RKO (cell line): ENCODE measurements at places on chromosomes 6 and 20.

DNA sequence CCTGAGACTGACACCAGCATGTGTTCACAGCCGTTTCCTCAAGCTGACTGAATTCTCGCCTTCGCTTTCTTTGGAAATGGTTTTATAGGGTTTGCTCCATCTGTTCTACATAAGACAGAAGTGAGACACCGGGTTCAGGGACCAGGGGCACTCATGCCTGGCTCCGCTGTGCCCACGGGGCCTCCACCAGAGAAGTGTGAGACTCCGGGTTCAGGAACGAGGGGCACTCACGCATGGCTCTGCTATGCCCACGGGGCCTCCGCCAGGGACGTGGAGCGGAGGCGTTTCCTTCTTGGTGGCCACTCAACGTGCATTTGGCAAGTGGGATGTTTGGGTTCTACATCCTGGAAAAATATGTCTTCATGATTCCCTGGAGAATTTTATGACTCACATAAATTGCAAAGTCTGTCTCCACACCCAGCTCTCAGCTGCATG lies 106.6 kb downstream of the RNASET2 start:
- DNase-seq, result no peak

DNA sequence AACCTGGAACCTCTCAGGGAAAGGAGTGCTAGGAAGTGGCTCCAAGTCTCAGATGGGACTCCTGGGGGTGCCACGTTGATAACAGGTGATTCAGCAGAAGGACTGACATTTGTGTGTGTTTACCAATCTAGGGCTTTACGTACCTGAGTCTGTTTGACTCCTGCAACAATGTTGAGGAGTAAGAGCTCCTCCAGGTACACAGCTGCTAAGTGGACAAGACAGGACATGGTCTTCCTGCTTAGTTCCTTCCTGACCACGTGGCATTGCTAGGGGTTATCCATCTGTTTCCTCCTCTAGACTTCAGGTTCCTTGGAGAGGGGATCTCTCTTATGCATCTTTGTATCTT lies 164.5 kb upstream of the SLC24A3 start:
- DNase-seq, result no peak

DNA sequence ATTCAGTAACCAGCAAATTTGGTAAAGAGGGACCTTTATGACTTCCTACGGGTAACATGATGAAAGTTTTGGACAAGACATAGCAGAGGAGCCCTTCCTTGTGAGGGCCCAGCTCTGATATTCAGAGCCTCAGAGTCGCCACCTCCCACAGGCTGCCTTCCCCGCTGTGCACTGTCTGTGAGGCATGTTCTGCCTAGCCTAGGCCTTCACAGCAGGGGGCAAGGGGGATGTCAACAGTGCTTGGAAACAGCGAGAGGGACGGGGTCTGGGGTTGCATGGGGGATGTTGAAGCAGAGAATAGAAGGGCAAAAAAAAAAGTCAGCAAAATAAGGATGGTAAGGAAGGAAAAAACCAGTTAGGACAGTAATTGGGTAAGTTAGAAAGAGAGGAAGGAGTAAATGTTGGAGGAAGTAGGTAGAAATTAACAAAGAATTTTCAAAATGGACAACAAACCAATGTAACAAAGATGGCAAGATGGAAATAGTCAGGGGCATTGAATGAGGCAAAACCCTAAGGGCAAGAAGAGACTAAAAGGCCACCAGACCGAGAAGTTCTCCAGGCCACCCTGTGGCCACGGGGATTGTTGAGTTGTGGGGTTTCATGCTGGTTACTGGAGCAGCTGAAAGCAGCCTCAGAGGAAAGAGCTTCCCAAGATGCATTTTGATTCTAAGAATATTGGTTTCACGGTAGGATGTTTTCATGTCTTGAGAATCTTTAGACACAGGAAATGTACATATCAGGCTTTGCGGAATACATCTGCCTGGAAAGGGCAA lies 139.8 kb downstream of the LY86 start:
- DNase-seq, result no peak

DNA sequence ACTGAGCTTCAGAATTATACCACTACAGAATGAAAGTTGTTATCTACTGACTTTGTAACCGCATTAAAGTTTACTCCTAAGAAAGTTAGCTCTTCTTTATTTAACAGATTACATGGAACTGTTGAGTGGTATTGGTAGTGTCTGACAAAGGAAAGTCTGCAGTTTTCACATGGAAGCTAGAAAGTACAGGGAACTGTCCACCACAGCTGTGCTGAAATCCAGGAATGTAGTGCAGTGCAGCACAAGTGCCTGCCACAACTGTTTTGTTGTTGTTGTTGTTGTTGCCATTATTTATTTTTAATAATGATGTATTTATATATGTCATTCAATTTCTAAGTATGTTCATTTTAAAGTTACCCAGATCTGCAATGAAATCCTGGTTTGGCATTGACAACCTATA lies 464.9 kb downstream of the TBC1D32 start:
- DNase-seq, result peak; percentile 32

DNA sequence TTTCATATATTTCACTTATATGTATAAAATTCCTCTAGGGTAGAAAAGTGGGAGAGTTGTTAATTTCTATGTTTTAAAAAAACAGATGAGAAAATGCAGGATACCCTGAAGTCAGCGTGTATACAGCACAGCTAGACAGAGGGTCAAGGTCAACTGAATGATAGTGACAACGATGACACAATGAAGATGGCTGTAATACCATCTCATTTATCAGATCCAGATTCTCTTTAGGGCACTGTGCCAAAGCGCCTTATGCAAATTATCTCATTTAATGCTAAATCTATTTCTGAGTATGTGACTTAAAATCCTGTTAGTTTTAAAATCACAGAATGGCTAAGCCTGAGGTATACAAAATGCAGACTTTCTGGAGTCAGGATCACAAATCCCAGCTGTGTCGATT lies 431.4 kb upstream of the RUNX2 start:
- DNase-seq, result no peak

DNA sequence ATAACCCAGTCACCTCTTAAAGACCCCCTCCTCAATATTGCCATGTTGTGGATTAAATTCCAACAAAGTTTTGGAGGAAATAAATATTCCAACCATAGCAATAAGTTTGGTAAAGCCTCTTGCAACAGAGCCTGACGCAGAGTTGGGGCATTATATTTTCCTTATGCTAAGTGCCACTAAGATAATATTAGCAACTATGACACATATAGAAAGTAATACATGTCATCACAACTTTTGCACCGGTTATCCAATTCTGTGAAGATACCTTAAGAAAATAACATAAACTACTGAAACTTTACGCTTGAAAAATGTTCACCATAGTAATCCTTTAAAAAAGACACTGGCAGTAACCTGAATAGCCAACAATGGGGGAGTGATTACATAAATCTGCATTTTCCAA lies 52.2 kb upstream of the TRERF1 start:
- no peak for DNase-seq

DNA sequence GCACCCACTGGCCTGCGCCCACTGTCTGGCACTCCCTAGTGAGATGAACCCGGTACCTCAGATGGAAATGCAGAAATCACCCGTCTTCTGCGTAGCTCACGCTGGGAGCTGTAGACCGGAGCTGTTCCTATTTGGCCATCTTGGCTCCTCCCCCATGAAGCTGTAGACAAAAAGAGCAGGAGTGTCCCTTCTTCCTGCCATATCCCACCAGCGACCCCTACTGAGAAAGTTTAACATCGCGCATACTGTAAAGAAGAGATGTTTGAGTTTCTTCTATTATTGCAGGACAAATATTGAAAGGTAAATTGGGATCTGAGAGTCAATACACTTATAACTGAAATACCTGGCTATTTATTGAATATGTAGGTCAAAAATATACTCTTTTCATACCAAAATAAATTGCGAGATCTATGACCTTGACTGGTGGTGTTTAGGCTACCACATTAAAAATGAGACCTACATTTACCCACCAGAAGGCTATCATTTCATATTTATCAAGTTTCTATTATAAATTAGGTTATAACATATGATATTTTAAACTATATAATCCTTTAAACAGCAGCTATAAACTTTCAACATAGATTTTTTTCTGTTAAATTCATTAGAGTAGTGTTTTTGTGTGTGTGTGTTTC lies 586.3 kb downstream of the HTR1B start:
- DNase-seq, result no peak

DNA sequence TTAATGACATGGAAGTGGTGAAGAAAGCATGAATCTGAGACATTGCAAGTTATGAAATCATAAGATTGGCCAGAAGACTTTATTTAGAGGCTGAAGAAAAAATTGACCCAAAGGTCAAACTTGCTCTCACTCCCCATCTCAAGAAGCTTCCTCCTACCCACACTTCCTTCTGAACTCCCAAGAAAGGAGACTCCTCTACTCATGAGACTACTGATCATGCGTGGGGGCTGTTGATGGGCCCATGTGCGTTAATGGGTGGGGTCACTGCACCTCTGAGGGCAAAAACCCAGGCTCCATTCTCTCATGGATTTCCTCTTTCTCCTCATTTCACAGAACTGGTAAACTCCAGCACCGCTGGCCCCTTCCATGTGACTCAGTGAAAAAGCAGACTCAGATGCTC lies 470.6 kb upstream of the ARID1B start:
- DNase-seq, result no peak

DNA sequence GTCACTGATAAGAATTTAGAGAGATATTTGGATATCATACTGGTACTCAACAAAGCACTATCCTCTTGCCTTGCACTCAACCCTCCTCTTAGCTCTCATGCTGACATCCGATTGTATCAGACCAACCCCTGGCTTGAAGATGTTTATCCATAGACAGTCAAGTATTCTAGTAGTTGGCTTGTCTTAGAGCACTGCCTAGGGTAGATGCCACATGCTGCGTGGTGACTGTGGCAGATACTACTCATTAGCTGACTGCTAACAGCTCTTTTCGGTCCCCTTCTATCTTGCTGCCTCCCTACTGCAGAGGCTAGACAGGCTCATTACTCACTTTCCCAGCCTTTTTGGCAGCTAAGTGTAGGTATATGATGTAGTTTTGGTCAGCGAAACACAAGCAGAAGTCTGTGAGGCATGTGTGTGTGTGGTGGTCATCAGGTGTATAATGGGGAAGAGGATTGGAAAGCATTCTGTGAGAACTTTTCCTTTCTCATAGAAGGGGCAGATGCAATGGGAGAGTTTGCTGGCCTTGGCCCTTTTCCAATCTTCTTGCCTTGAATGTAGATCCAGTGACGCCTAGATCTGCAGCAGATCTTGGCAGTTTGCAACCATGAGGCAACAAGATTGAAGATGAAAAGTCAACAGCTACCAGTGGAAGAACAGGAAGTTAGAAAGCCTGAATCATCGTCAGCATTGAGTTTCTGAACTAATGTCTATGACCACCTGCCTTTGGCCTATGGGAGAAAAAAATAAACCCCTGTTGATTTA lies 4.4 kb upstream of the IFNGR1 start:
- peak; percentile 17 for DNase-seq

DNA sequence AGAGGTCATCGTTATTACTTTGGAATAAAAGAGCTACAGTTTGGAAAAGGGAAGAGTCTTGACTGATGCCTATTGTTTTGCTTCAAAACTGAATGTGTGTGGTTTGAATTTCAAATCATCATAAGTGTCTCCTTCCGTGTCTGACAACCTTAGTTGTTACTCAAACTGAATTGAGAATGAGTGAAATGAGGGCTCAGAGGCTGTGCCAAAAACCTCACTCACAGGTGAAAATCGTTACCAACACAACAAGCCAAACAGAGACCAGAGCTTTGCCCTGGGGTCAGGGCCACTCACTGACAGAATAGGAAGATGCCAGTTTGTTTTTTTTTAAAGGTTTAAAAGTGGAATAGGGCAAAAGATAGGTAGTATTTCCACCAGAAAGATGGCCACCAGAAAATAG lies 15.2 kb upstream of the SIRT5 start:
- DNase-seq, result no peak

- no peak for DNase-seq
These were observed 66.7 kb downstream of the TMEM170B start for GRCh38 chr6:11604215-11604614.

DNA sequence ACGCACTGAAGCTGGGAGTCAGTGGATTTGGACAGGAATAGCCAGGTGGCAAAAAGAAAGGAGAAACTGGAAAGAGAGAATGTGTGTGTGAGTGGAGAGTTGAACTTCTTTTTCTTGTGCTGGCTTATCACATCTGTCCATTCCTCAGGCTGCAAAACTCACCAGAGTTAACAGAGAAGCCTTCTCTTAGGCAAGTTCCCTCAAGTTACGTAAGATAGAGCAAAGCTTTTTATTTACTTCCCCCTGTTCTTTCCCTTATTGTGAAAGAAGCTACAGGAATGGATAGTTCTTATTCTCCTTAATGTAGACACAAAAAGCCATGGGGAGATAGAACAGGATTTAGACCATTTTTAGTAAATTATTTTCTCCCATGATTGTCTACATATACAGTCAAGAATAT lies 188.6 kb downstream of the BMP2 start:
- DNase-seq, result no peak

DNA sequence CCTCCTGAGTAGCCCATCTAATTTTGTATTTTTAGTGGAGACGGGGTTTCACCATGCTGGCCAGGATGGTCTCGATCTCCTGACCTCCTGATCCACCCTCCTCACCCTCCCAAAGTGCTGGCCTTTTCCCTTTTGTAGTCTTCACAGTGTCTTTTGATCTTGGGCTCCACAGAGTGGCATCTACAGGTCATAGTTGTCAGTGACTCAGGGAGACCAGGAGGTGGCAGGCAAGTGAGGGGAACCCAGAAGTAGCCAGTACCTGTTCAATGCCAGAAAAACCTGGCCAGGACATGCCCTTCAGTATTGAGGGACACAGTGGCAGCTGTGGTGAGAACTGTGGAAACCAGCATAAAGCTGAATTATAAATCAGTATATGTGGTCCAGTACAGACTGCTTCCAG lies 19.6 kb downstream of the RPP21 start:
- DNase-seq, result no peak

GRCh38 chr6:36550473-36551000 lies 3.3 kb upstream of the STK38 start:
- DNase-seq, result no peak

DNA sequence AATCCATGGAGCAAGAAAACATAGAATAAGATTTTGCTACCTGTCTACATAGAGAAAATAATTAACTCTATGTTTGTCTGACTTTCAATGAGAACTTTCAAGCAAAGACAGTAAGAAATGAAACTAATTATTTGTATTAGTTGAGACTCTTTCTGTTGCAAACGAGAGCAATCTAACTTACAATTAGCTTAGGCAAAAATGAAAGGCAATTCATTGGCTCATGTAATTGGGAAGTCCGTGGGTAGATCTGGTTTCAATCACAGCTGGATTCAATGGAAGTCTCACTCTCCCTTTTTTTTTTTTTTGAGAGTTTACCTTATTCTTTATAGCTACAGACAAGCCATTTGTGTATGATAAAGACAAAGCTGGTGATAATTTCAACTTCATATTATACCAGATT lies 68.2 kb upstream of the STXBP5 start:
- no peak for DNase-seq

DNA sequence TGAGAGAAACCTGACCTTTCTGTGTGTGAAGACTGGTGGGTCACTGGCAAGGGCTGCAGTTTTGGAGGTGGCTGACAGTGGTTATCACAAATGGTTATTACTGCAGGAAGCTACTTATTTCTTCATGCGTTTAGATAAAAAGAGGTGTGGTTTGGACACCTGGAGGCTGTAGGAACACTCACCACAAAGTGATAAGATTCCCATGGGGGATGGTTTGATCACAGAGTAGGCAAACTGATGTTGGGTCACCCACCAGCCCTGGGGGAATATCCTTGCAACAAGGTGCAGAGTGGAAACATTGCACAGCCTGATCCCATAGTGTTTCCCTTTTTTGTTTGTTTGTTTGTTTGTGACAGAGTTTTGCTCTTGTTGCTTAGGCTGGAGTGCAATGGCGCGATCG lies 33.9 kb upstream of the RNGTT start:
- DNase-seq, result no peak

GRCh38 chr6:10962673-10963072 lies 75.8 kb downstream of the SYCP2L start:
- DNase-seq, result no peak
